ENCODE measurements at places on chromosomes 3 and 15. TPM values are rescaled to one million over a fixed set of nuclear protein-coding genes. Genes with fewer than 3 reads are reported as not detected.

DNA sequence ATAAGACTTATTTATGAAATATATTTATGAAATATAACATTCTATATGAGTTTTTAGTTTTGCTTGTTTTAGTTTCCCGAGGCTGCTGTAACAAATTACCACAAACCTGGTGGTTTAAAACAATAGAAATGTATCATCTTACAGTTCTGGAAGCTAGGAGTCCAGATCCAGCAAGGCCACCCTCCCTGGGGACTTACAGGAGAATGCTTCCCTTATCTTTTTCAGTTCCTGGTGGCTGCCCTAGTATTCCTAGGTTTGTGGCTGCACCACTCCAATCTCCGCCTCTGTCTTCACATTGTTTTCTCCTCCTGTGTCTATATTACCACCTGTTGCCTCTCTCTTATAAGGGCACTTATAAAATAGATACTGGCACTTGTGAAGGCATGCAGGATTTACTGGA, 877.8 kb downstream of the TUSC7 start:
- DNase-seq: no peak
- H3K27ac ChIP-seq: no peak overlapping the region
- no peak overlapping the region for H3K4me3 ChIP-seq
- no peaks in the 10 kb centered on the region for H3K27me3 ChIP-seq

- no peak overlapping the region for H3K4me3 ChIP-seq
- no peaks in the 10 kb centered on the region for H3K36me3 ChIP-seq
- no peaks in the 10 kb centered on the region for H3K4me1 ChIP-seq
- no peaks in the 10 kb centered on the region for H3K27me3 ChIP-seq
- no peak for DNase-seq
Measured at GRCh38 chr15:90893175-90894090, 9.1 kb downstream of the FES start.

DNA sequence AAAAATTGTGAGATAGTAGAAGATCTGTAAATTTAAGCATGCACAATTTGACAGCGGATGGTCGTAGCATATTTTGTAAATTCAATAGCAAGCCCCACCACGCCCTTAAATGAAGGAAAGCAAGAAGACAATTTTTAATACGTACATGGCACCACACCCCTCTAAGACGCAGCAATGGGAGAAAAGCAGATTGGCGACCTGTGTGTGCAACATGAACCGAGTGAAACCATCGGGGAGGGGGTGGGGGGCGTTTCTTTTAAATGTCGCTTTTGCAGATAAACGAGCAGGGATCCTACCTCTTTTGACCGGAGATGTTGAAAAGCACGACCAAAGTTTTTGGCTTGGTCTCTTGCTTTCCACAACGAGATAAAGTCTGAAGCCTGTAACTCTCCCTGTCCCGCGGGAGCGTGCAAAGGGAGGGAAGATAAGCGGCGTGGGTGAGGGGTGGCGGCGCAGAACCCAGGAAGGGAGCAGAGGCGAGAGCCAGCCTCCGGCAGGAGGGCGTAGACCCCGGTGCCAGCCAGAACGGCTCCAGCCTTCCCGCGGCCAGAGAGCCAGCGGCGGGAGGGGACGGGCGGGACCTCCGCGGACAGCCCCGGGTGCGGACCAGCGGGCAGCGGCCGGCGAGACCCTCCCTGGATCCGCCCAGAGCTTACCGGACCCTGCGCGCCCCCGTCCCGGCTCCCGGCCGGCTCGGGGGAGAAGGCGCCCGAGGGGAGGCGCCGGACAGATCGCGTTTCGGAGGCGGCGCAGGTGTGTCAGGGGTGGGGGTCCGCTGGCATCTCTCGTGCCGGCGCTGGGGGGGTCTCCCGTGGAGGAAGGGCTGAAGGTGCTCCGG, at the start of gene CHL1:
TSS of gene CHL1 (plus strand) at position 453 of the 838 bp plus-strand sequence. CDS start 123,014 bp downstream, outside the sequence.
- H3K27ac ChIP-seq: no peak within 1 kb of the TSS
- DNase-seq: no peak
- H3K4me1 ChIP-seq: no peaks in the 10 kb centered on the region
- peaks cover 4% of the 10 kb centered on the region for H3K27me3 ChIP-seq

Gene ELL3
- total RNA-seq: 23.3 TPM

Gene CMTM8
- 14.2 TPM for total RNA-seq

Gene SEMA3B
- 57.0 TPM for total RNA-seq
